ENCODE measurements at places on chromosomes 11 and 22. TPM values are rescaled to one million over a fixed set of nuclear protein-coding genes. Genes with fewer than 3 reads are reported as not detected.

Gene DEPDC5
- polyA plus RNA-seq = 18.2 TPM

Gene SLC1A2
- polyA plus RNA-seq = 1.4 TPM

Gene ME3
- 5.9 TPM for polyA plus RNA-seq

Gene SCGB1C1
- not detected for polyA plus RNA-seq

Gene PATE2
- polyA plus RNA-seq = not detected

Gene MYOD1
- not detected for polyA plus RNA-seq

Gene CDC42EP2
- polyA plus RNA-seq = 0.26 TPM

Gene ZNRF3
- polyA plus RNA-seq = 23.8 TPM

Gene C22orf42
- polyA plus RNA-seq = not detected

Gene CCDC88B
- polyA plus RNA-seq = 8.6 TPM

Gene APOBEC3B
- polyA plus RNA-seq = 6.8 TPM

Gene CHRNA10
- not detected for polyA plus RNA-seq

Gene NADSYN1
- polyA plus RNA-seq = 46.8 TPM

Gene ACER3
- polyA plus RNA-seq = 9.8 TPM

Gene CRYBB2
- polyA plus RNA-seq = not detected

Gene TRIM49
- not detected for polyA plus RNA-seq

Gene MISFA
- polyA plus RNA-seq = 6.1 TPM
